ENCODE measurements at places on chromosomes 5 and 9.

DNA sequence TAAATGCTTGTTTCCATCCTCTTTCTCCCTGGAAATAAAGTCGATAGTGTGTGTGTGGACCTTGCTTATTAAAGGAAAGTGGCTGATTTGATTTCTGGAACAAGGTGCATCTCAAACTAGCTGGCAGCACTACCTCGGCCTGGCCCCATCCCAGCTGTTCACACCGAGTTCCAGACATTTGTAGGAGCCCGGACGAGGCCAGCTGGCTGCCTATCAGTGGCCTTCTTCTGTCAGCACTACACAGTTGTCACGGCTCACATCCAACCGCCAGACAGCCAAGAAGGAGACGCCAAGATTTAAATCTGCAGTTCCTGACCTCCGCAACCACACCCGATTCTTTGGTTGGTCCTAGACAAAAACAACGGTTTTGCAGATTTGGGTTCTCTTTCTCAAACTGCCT, 63.6 kb downstream of the PALM2AKAP2 start:
- DNase-seq: no peak

DNA sequence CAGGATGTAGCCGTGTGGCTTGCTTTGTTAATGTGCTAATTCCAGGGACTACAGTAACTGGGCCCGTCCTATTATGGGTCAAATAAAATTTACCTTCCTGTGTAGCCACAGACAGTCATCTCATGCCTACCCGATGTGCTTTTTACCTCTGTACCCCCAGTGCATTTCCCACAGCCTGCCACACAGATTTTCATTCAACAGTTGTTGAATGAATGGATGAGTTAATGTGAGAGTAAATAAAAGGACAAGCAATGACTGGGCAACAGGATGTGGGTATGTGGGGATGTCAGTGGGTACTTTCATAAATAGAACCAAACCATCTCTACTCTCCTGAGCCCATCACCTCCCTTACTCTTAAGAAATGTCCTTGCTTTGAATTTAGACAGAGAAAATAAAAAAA, 441.2 kb upstream of the ZNF462 start:
- no peak for DNase-seq

DNA sequence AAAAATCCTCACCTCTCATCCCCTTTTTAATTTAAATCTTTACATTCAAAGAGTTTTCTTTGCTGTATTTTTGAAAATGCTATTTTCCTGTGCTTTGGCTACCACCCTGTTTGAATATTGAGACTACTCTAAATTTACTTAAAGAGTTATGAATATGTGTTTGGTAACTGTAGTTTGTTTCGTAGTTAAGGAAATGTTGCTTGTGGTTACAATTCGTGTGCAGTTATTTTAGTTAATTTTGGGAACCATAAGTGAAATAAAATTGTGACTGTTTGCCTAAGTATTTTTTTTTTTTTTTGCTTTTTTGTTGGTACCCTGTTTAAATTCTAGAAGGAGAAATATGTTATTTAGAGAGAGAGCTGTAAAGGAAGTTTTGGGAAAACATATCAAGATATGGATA, 78.7 kb downstream of the XRCC4 start:
- DNase-seq: no peak

GRCh38 chr5:175494264-175495183, 16.2 kb downstream of the SFXN1 start:
- DNase-seq: no peak
